Activated gamma-delta T cell treated with anti-CD3 and anti-CD28 coated beads, Interleukin-2, amount 50 U/mL, for 16 hours (primary cell): ENCODE measurements at places on chromosomes 16 and 17.

GRCh38 chr17:73430848-73431247 is 119.0 kb upstream of the CDC42EP4 start:
- DNase-seq = no peak

DNA sequence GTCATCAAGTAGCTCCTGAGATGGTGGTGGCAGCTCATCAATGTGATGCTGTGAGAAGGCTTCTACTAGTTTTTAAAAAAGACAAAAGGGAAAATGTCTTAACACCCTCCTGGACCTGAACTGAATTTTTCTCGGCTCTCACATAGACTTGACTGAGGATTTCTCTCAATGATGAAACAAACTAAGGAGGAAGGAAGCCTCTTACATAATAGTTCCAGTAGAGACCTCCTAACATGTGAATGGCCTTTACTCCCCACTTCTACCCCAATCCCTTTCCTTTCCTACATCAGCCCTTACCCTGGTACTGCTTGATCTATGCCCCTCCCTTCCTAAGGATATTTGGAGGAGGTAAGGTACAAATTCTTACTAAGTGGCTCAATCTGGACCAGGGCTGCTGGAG is 54.8 kb upstream of the MTMR4 start:
- no peak for DNase-seq

- DNase-seq = no peak
Measured at GRCh38 chr17:65553009-65553645, 8.3 kb downstream of the AXIN2 start.

DNA sequence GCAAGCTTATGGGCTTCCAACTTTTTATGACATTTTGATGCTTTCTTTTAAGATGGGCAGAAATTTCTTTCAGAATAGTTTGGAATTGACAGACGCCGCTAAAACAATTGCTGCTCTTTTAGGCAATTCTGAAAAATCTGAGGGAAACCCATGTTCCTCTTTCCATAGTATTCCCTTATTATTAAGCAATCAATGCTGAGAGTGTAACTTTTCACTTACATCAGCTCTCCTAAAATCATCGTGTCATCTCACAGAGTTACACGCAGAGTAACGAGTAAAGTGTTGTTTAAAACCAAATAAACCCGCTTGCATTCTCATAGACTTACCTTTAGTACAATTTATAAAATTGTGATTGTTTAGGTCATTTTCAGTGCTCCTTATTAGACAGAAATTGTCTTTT is 150.6 kb downstream of the MAF start:
- no peak for DNase-seq

GRCh38 chr17:64683796-64684195 is 21.7 kb upstream of the SMURF2 start:
- DNase-seq = no peak

DNA sequence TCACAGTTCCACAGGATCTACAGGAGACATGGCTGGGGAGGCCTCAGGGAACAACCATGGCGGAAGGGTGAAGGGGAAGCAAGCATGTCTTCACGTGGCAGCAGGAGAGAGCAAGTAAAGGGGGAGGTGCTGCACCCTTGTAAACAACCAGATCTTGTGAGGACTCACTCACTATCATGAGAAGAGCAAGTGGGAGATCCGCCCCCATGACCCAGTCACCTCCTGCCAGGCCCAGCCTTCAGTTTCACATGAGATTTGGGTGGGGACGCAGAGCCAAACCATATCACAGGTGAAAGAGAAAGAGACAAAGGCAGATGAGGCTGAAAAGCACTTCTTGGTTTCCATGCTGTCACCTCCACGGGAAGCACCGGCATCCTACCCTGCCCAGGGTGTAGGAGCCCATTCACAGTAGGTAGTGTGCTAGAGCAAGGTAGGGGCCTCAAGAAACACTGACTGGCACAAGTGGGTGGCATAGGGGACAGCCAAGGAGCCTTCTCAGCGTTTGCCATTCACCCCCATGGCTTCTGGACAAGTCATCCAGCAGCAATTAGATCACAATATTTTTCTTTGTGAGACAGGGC is 6.6 kb downstream of the NARF start:
- no peak for DNase-seq
